Fibroblast of skin of right quadriceps (primary cell): ENCODE measurements at places on chromosomes 7 and 10.
A peak's percentile ranks its signal among the peaks of the same experiment; 100 is the strongest.

- no peak for DNase-seq
Measured at GRCh38 chr7:45163692-45164052, 6.1 kb downstream of the RAMP3 start.

DNA sequence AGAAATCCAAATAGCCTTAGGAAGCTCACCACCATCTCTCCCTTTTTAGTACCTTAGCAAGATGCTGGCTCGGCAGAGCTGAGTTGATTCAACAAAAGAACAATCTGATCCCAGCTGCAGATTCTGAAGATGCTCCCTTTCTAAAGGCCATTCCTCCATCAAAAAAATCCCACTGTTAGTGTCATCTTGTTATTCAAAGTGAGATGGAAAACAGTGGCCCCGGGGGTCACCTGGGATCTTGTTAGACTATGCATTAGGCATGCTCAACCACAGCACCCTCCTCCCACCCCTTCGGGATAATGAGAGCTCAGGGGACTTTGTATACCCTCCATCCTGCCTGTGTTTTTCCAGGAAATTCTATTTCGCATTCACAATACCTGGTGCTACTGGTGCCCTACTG is 2.4 kb downstream of the NCAPG2 start:
- no peak for DNase-seq

GRCh38 chr10:71837098-71837827 is 13.8 kb downstream of the PSAP start:
- DNase-seq, result peak; percentile 20

DNA sequence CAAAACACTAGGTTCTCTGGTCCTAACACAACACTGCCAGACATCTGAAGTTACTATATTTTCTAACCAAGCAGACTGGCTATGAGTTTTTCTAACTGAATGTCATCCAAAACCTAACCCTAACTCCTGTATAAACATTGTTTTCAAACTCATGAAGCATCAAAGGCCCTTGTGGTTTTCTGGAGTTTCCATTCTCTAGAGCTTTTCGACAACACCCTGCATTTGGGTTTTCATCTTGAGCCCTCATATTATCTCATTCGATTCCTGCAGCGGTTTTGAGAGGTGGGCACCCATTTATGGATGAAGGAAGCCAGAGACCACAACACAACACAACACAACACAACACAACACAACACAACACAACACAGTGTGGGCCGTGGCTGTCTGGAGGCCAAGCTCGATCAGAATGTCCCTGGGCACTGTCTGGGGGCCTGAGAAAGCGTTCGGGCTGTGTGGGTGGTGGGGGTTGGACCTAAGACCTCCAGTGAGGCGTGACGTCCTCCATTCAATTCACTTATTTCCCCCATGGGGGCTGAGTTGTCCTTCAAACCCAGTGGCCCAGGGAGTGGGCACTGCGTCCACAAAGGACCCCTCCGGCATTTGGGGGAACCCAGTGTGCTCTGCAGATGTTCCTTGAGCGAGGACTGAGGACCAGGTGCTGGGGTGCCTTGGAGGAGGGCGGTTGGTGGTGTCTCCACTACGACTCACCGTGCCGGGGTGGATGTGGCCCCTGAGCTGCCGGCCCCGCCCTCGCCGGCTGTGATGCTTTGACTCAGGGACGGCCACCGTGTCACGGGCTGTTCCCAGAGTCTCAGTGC is 490.4 kb downstream of the DNAJB6 start:
- no peak for DNase-seq

- DNase-seq, result no peak
Measured at GRCh38 chr10:32332299-32332750, 14.6 kb downstream of the EPC1 start.

- no peak for DNase-seq
Measured at GRCh38 chr10:71638064-71638821, 81.3 kb downstream of the C10orf105 start.

DNA sequence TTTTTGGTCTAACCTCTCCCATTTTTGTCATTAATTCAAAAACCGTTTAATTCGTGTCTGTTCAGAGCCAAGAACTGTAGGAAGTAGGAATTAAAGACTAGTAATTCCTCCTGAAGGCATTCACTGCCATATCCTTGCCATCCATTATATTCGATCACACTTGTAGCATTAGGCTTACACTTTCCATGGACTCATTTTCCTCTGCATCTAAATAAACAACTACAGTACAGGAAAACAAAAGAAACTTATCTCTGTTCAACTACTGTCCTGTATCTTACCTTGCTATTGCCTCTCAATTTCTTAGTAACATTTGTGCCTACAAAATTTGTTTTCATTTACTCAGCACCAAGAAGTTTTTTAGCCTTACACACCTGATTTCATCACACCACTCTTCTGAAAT is 111.6 kb upstream of the SEMA3C start:
- DNase-seq, result no peak

DNA sequence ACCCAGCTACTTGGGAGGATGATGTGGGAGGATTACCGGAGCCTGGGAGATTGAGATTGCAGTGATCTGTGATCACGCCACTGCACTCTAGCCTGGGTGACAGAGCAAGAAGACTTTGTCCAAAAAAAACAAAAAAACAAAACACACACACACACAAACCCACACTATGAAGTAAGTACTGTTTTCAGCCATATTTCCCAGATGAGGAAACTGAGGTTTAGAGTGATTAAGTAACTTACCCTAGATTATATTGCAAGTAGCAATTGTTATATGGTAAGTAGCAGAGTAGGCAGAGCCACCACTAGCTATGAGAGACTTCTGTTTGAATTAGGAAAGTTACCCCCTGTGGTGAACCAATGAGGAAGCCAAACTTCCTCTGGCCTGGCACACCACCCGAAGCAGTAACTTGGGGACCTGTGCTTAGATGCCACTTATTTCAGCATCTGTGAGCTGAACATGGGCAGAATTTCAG is 61.9 kb downstream of the MCU start:
- no peak for DNase-seq

- DNase-seq, result no peak
Measured at GRCh38 chr10:108048898-108049297, 884.4 kb upstream of the SORCS1 start.

GRCh38 chr10:118958984-118959925 is 70.3 kb upstream of the NANOS1 start:
- DNase-seq, result peak; percentile 56

- DNase-seq, result peak; percentile 41
Measured at GRCh38 chr7:127946847-127947246, 84.4 kb downstream of the LRRC4 start.
